ENCODE measurements at places on chromosomes 12 and 14.

GRCh38 chr12:91890742-91891141 is 254.9 kb downstream of the BTG1 start:
- no peak for DNase-seq

DNA sequence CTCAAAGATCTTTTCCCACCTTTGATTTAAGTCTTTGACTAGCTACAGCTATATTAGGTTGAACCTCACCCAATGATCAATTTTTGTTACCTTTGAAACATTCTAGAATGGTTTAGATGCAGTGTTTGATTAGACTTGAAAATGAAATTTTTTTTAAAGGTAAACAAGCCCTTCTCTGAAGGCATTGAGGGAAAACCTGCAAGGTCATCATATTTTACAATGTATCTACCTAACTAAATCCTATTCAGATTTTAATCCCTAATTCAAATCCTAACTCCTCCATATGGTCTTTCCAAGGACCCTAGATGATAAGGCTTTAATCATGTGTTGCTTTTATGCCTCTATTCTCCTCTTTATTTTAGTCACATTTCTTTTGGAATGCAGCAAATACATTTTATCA is 95.4 kb downstream of the ALG10B start:
- no peak for DNase-seq

DNA sequence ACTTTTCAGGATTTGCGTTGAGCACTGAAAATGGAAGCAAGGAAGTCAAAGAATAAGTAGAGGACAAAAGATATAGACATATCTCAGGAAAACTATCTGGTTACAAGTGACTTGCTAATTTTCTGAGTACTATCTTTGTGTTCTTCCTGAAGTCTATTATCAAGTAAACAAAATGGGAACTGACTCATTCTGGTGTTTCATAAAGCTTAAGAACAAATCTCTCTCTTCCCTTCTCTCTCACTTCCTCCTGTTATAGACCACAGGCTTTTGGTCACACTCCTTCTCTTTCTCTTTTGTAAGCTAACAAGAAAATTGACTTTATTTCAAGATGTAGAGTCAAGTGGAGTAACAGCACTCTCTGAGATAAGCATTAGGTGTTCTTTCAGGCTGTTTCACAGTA is 406.6 kb upstream of the SYT1 start:
- no peak for DNase-seq

- no peak for DNase-seq
Observed at GRCh38 chr12:65533177-65533883, 254.8 kb downstream of the MSRB3 start.

DNA sequence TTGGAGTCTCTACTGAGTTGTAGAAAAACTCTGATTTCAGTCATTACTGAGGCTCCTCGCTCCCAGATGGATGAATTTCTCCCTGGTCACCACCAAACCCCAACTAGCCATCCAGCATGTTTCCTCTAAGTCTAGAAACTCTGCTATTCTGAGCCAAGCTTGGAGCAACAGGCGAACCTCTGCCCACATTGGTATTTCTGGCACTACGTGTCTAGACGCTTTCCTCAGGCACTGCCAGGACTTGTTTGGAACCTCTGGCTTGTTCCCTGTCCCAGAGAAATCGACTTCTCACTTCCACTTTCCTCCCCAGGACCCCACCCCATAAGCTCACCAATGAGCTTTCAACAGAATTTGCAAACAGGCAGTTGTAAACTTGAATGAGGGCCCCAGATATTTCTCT is 27.6 kb downstream of the WSCD2 start:
- no peak for DNase-seq

- DNase-seq = no peak
Observed at GRCh38 chr14:106134886-106135285, 608.5 kb downstream of the TMEM121 start.

DNA sequence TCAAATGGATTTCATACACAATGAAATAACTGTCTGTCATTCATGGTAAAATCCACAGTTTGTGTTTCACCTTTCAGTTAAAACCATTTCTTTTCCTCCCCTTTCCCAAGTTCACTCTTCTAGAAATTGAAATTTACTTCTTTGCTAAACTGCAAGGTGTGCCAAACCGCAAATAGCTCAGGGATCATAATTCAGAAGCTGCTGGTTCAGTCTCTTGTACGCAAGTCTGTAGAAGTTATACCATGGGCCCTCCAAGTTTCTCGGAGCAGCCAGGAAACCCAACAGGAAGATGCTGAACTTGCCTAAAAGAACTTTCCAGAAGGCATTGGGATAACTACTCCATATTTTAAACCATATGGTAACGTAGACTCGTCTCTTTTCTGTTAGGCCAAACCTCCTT is 268.9 kb downstream of the FLRT2 start:
- no peak for DNase-seq

DNA sequence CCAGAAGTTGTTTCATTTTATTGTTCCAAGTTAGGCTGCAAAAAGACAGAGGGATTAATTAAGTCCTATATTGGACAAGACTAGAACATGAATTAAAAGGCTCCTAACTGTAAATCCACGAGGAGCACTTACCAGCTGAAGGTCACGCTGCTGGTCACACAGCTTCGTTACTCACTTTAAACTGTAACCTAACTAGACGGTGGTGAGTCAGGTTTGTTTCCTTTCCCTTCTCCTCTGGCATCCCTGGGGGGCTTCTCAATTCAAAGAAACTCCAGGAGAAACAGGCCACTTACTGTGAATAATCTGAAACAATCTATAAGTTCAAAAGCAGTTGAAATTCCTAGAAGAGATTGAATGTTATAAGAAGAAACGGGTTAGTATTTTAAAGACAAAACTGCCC is 331.4 kb downstream of the BCAT1 start:
- peak; percentile 47 for DNase-seq

DNA sequence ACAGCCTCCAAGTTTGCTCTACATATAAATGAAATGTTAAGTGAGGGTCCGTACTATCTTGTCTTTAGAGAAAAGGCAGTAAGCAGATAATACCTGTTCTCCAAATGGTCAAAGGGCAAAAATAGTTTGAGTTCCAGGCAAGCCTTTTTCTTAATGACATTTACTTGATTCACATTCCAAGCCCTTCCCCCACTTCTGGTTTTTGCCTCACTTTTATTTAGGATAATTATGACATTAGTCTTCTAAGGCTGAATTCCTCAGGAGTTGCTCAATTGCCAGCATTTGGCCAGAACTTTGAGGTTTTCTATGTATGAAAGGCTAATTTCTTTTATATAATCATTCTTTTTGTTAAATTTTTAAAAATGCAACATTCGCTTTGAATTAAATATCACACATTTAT is 62.5 kb upstream of the DUSP6 start:
- no peak for DNase-seq

DNA sequence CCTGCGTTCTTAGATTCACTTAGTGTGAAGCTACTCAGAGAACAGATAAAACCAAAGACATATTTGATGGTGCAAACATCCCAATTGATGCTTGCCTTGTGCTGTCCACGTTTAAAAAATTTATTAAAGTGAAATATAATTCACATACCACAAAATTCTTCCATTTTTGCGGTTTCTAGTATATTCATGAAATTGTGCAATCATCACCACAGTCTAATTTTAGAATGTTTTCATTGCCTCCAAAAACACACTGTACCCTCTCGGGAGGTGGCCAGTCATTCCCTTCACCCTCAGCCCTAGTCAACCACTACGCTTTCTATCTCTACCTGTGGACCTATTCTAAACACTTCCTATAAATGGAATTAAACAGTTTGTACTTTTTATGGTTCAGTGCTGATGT is 1109.2 kb downstream of the FLRT2 start:
- no peak for DNase-seq

GRCh38 chr14:94213021-94213420 is 38.9 kb downstream of the PPP4R4 start:
- no peak for DNase-seq

DNA sequence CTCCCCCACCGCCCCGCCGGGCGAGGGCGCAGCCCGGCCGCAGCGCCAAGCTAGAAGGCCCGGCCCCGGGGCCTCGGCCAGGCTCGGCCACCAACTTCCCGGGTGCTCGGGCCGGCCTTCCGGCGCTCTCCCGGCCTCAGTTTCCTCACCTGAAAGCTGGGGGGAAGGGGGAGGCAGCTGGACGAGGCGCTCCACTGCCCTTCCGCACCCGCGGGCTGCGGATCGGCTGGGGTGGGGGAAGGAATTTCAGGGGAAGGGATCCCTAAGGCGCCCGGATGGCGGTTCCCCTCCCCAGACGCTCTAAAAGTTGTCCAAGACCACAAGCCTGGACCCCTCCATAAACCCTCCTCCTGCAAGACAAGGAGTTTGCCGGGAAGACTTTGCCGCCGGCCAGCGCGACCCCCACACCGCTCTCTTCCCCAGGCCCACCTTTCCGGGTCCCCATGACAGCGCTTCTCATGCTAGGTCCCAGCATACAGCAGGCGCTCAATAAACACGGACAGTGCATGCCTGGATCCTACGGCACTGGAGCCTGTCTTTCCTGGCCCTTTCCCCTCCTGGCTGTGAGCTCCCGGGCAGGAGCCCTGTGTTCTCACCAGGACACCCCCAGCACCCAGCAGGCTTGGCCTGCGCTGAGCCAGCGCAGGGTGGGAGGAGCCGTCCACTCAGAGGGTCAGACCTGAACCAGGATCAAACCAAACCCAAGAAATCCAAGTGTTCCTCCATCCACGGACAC is 18.1 kb downstream of the BEGAIN start:
- no peak for DNase-seq

DNA sequence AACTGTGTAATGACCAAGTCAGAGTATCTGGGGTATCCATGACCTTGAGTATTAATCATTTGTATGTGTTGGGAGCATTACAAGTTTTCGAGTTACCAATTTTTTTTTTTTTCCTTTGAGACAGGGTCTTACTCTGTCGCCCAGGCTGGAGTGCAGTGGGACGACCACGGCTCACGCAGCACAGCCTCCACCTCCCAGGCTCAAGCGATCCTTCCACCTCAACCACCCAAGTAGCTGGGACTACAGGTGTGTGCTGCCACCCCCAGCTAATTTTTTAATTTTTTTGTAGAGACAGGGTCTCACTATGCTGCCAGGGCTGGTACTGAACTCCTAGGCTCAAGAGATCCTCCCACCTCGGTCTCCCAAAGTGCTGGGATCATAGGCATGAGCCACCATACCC is 19.7 kb downstream of the SSH1 start:
- DNase-seq = no peak

GRCh38 chr14:105487986-105488777 is 1.5 kb downstream of the CRIP1 start:
- DNase-seq = no peak

GRCh38 chr14:21997300-21997699 is 323.7 kb upstream of the OR4E1 start:
- no peak for DNase-seq

DNA sequence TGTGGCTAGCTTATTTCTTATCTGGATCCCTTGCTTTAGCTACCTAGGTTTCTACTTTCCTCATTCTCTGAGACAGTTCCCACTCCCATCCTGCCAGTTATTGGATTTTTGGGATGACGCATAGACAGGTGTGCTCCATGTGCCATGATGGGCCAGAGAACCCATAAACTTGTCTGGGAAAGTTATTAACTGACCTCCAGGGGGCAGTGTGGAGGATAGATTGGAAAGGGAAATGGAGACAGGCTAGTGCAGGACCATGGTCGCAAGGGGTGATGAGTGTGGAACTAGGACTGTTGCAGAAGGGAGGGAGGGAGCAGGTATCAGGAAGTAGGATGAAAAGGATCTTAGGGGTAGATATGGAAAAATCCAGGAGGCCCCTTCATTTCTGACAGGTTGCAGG is 80.3 kb downstream of the ESRRB start:
- no peak for DNase-seq

DNA sequence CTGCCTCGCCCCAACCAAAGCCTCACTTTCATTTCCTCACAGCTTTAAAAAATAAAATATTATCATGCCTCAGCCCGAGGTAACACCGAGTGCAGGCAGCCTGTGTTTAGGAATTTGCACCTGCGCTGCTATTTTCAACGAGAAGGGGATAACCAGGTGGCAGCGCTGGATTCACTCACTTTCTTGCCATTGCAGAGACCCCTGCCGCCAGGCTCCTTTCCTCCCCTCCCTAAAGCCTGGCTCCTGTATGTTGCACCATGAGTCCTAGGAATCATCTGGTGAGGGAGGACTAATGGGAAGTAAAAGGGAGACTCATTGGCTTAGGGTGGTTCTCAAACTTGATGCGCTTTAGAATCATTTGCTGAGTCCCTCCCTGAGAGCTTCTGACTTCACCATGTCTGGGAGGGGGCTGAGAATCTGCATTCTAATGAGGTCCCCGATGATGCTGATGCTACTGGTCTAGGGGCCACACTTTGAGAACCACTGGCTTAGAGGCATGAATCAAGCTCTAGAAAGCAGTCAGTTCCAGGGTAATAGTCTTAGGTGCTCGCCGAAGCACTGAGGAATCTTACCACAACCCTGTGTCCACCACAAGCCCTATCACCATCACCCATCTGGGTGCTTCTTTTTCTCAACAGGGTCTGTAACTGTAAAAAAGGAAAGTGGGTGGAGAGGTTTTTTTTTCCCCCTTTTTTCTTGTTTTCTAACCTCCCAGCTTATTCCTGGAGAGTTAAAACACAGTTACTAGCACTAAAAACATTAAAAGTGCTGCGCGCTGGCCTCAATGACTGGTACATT is 83.8 kb downstream of the SLC38A1 start:
- no peak for DNase-seq

- DNase-seq = no peak
Observed at GRCh38 chr12:69553628-69554248, 31.5 kb upstream of the CCT2 start.

DNA sequence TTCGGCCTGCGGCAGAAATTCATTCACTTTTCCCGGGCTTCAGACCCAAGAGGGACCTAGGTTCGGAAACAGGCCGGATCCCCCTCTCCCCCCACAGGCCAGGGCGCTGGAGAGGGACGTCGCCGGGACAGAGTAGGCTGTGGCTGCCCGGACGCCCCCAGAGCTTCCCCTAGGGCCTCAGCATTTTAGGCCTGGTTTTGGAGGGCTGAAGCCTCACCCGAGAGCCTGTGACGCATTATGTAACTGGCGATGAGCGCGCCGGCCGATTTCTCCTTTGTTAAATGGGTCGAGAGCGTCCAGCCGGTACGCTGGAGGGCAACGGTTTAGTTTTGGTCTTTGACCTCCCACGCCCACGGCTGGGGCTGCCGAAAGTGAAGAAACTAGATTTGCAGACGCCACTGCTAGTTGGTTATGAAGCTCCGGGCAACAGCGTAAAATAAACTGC is 657 bp downstream of the PEBP1 start:
- no peak for DNase-seq

- no peak for DNase-seq
Observed at GRCh38 chr12:79121486-79121885, 256.9 kb downstream of the SYT1 start.

DNA sequence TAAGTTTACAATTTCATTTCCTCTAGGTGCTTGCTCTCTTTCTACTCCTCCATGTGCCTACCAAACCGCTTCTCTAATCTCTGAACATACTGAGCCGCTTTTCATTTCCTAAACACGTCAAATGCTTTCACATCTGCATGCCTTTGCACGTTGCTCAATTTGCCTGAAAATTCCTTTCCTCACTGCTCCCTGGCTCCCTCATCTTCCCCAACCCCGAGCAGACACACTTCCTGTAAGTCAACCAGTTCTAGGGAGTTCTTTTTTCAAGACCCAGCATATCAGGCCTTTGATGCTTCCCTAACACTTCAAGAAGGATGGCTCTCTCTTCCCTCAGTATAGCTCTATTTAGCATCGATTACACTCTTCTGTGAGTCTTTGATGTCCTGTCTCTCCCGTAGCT is 50.3 kb downstream of the LMO3 start:
- no peak for DNase-seq
